ENCODE measurements at places on chromosomes 2 and 18.

DNA sequence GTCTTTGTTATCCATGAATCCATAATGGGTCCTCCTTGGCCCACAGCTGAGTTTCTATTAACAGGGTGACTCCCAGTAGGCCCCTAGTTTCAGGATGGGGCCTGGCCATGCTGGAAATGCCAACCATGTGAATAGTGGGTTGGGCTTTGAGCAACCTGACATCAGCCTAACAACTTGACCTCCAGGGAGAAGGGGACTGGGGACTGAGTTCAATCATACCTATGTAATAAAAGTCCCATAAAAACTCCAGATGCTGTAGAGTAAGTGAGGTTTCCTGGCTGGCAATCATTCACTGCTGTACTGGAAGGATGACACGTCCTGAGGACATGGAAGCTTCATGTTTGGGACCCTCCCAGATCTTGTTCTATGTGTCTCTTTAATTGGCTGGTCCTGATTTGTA is 7.9 kb downstream of the REV1 start:
- DNase-seq = no peak

GRCh38 chr18:58578835-58579560 is 49.9 kb downstream of the ALPK2 start:
- DNase-seq = no peak

- DNase-seq = no peak
These were observed 43.5 kb upstream of the CD28 start for GRCh38 chr2:203662951-203663350.

GRCh38 chr2:42092084-42092996 is 44.5 kb downstream of the PKDCC start:
- DNase-seq = no peak

- DNase-seq = no peak
These were observed 143.0 kb upstream of the EPC2 start for GRCh38 chr2:148501545-148501944.

DNA sequence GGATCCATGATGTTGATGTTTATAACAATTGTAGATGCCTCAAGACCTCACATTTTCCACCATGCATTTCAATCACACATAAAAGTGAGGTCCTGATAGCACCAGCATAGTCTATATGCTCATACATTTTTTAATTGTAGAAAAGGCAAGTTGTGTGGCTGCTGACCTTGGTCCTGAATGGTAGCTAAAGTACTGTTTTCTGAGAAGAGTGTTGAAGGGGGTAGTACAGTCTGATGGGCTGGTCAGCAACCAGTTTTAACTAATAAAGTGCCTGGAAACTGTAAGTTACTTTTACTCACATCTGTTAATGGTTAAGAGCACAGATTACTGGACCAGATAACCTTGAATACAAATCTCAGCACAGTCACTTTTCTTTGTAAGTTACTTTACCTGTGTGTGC is 15.9 kb downstream of the ZNF638 start:
- no peak for DNase-seq

DNA sequence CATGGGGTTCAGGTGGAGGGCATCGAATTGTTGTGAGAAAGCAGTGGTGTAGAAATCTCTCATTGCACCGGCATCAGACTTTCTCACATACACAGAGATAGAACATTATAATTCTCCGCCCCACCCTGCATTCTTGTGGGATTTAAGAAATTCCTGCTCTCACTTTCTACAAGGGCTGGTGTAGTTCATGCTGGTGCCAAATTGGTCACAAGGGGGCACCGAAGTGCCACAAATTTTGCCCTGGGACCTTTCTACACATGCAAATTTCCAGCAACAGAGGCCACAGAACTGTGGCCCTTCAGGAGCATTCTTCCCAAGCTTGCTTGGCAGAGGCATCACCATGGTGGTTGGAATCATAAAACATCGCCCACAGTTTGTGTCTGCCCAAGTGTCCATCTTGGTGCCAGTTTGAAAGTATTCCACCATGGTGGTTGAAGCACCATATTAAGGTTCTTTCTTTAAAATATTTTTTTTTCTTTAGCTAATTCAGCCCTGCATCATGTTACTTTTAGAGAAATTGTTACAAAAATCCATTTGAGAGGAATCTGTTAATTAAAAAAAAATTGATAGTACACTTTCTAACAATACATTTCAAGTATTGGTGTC is 521.2 kb upstream of the FANCL start:
- no peak for DNase-seq

DNA sequence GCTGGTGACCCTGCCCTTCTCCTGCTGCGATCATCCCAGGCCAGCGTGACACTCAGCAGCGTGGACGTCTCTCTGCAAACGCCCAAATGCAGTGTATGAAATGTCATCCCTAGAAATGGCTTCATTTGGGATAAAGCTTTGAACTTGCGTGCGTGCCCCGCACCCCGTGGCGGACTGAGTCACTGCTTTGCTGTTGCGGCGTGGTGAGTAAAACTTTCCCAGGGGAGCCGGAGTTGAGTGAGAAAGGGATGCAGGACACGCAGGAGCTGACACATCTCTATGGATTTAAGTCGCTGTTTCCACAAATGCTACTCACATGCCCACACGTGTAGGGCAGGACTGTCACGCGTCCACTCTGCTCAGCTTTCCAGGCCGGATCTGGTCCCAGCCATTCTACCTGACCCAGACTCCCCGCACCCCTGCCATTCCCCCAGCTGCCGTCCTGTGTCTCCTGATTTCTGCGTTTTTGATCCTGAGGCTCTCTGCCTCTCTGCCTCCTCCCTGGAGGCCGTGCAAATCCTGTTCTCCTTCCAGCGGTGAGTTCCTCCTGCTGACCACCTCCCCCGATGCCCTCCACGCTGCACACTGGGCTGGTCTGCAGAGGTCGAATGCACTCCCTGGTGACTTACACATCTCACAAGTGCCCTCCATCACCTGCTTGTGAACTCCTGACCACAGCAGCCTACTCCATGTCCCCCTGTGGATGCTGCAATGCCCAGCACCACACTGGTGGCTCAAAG is 88.9 kb downstream of the MBP start:
- DNase-seq = no peak

DNA sequence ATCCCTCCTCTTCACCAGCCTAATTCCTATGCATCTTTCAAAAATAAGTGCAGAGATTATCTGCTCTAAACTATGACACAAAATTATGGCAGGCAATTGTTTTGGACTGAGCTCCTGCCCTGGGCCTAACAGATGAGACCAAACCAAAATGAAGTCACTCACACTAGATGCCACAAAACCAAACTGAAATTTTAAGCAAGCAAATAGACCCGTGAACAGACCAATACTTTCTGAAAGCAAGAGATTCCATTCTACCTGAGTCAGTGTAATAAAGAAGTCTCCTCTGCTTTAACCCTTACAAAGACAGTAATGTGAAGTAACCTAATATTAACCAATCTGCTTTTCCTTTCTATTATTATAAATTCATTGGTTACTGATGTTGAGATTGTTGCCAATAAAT is 84.3 kb downstream of the RIT2 start:
- DNase-seq = no peak

DNA sequence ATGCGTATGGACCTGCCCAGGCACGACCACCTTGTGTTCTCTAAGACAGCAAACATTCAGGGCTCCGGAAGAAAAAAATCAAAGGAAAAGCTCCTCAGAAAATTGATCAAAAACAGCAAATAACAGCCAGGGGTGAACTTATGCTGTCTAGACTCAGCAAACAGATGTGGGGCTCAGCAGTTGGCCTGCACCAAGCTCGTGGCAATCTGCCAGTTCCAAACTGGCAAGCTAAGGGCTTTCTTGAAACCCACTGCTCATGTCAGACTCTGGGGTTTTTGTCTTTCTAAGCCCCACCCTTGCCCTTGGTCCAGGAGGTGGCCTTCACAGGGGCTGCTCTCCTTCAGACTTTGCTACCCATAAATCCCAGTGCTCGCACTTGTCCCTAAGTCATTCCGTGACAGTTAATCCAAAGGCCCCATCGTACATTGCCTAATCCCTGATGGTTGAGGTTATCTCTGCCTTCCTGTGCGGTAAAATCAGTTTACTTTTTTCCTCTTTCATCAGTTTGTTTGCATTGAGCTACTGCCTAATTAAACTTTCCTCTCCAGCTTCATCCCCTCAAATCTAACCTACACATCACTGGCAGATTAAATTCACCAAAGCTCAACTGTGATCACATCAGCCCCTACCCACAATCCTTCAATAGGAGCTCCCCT is 408.0 kb downstream of the LRATD1 start:
- no peak for DNase-seq

GRCh38 chr18:23631312-23631711 is 31.4 kb downstream of the ANKRD29 start:
- no peak for DNase-seq

DNA sequence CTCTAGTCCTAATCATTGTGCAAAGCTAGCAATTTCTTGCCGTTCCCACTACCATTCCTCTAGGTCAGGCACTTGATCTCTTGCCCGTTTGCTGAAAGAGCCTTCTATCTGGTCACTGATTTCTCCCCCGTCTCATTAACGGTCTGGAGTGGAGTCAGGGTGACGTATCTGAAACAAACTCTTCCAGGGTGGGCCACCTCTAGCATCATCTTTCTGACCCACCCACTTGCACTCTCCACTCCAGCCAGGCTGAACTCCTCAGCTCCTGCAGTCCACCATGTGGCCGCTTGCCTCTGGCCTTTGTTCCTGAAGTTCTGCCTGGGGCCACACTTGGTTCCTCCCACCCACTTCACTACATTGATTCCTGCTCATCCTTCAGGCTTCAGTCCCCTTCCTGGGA is 13.3 kb downstream of the BCL2 start:
- DNase-seq = no peak

DNA sequence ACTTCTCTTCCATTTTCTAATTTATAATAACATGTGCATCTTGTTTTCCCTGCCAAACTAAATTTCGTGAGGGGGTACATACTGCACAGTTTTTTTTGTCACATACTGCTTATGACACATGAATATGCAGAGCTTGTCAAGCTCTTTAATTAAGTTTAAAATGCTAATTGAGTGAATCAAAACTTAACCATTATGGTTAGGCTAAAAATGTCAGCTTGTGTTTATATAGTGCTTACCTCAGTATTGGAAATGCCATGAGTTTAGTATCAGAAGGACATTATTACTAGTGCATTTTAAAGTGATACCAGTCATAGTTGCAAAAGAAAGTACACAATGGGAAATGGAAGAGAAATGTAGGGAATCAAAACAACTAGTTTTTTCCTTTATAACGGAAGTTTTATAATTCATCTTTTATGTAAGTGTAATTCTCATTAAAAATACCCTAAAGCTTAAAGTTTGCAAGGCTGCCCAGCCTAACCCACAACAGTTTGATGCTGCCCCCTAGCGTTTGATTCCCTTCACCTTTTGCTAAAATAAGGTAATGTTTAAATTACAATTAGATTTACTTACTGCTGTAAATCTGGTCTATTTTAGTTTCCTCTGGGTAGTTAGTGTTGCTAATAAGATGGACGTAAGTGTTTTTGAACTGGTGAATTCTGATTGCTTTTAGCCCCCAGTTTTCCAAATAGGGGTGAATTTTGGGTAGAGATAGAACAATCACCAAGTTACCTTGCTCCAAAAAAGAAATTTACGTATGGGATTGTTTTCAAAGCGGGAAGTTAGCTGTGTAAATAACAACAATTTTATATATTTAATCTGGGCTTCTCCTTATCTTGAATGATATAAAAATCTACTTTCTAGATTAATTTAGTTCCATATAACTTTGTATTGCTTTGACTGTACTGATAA is 3.2 kb downstream of the SLC39A10 start:
- peak; percentile 75 for DNase-seq

DNA sequence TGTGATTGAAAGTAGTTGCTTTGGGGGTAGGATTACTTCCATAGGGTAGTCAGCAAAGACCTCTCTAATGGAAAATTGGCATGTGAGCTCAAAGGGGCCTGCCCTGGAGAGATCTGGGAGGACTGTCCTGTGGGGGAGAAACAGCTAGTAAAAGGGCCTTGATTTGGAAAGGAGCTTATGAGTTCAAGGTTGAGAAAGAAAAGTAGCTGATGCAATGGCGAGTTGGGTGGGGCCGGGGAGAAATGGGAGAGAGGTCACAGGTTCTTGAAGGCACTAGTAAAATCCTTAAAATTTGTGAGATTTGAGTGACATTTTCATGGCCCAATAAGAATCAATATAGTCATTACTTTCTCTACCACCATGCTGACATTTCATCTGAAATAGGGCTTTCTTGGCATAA is 82.0 kb upstream of the CCDC195 start:
- DNase-seq = no peak

GRCh38 chr2:36785179-36785795 is 88.8 kb downstream of the VIT start:
- DNase-seq = peak; percentile 3

DNA sequence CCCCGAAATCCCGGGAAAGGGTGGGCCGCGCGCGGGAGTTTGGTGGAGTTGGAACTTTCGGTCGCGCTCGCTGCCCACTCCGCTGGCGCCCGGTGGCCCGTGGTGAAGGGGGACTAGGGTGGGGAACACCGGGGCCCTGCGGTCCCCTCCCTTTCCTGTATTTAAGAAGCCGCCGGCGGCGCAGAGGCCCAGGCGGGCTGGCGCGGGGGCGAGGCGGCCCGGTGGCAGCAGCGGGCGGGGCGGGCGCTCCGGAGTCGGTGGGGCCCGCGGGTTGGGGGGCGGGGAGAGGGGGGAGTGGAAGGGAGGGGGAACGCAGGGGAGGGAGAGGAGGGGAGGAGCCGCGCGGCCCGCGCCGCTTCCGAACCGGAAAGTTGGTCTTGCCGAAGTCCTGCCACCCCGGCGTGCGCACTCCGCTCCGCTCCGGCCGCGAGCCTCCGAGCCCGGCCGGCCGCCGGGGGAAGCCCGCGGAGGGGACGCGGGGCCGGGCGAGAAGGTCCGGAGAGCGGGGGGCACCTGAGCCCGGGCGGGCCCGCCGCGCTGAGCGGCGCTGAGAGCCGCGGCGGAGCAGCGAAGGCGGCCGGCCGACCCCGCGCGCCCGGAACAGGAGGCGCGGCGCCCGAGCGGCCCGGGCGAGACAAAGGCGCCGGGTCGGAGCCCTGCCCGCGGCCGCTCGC is 425 bp upstream of the SALL3 start:
- DNase-seq = no peak

- DNase-seq = no peak
These were observed 36.3 kb downstream of the YWHAQ start for GRCh38 chr2:9594366-9595054.

GRCh38 chr2:68915393-68915792 is 37.3 kb downstream of the GKN2 start:
- no peak for DNase-seq
